ENCODE measurements at places on chromosomes 3 and 15.

DNA sequence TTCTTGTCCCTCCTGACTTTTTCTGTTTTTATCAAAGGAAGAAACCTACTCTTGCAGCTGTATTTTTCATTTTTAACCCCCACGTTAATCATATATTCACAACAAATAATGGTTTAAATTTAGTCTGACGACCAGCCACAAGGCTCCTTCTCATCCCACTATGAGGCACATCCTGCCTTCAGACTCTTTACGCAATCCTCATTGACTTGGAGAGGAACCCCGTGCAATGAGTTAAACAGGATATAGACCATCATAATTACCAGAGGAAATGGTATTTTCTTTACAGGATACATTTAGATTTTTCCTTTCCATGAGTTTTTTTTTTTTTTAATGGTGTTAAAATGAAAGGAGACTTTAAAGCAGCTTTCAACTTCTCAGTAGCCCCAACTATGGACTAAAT lies 68.5 kb downstream of the WWTR1 start:
- no peak for DNase-seq

GRCh38 chr15:62491642-62492041 lies 326.6 kb upstream of the C2CD4B start:
- no peak for DNase-seq

GRCh38 chr3:105867712-105868430 lies 941 bp downstream of the CBLB start:
- peak; percentile 14 for DNase-seq

- DNase-seq, result no peak
Measured at GRCh38 chr3:40337136-40338108, 27.9 kb downstream of the EIF1B start.

DNA sequence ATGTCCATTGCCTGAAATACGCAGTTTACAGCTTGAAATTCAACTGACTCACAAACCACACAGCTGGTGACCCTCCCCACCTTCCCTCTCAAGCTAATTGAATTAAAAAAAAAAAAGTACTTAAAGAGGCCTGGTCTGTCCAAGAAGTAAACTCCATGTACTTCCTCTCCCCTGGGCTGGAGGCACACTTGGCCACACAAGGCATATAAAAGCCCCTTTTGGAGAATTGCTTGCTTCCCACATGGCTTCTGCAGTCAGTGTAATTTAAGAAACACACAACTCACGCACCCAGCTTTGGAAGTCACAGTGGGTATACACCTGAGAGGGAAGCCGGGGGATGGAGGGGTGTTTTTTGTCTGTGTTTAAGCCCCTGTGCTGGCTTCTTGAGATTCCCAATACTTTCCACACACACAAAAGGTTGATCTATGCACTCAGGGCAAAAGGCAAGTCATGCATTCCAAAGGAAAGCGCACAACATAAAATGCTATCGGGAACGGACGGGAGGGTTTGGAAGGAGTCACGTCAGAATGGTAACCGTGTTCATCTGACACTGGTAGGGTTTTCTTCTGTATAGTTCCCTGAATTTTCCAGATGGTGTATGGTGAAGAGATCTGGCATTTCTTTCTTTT lies 106.6 kb upstream of the ALDH1A3 start:
- DNase-seq, result no peak

- DNase-seq, result no peak
Measured at GRCh38 chr3:126488185-126488584, 12.5 kb upstream of the ZXDC start.

- no peak for DNase-seq
Measured at GRCh38 chr3:125054449-125055329, 1.1 kb downstream of the HEG1 start.

DNA sequence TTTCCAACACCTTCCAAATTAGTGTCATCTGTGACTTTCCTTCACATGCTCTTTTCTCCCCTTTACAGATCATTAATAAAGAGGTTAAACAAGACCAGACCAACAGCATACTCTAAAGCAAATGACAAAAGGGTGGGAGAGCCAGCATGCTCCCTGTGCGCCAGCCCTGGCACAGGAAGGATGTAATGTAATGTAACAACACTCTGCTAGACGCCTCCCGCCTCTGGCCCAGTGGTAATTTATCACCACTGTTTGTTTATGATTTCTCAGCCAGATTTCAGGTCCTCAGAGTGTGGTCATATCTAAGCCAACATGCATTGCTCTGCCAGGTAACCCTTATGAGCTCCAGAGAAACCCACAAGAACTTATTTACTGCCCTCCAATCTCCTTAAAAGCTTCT lies 189.5 kb upstream of the WNT5A start:
- no peak for DNase-seq

DNA sequence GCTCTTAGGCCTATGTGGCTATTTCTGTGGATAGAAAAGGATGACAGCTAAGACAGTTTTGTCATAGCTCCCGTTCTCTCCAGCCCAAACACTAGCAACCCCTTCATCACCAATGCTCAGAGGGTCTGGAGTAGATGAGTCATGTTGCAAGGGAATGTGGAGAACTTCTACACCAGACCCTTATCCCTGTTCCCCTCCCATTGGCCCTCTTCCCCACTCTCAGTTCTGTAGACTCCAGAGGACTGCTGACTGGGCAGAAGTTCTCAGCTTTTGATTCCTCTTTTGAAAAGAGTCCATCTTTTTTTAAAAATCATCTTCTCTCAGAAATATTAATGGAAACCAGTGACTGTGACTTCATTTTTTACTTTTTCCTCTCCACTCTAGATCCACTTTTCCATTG lies 2.4 kb upstream of the MYZAP start:
- DNase-seq, result no peak

DNA sequence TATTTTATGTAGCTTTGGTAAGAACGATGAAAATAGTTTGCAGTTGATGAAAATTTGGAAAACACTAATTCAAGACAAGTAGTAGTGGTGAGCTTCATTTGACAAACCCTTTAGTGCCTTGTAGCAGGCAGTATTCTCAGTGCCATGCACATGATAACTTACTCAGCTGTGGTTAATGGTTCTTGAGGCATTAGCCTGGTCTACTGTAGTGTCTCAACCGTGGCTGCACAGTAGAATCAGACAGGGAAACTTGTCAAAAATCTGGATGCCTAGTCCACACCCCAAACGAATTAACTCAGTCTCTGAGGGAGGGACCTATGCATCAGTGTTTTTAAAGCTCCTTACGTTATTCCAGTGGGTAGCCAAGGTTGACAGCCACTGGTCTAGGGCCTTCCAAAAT lies 45.4 kb downstream of the PSMD6 start:
- no peak for DNase-seq

- no peak for DNase-seq
Measured at GRCh38 chr15:73781038-73781925, 28.1 kb upstream of the INSYN1 start.

DNA sequence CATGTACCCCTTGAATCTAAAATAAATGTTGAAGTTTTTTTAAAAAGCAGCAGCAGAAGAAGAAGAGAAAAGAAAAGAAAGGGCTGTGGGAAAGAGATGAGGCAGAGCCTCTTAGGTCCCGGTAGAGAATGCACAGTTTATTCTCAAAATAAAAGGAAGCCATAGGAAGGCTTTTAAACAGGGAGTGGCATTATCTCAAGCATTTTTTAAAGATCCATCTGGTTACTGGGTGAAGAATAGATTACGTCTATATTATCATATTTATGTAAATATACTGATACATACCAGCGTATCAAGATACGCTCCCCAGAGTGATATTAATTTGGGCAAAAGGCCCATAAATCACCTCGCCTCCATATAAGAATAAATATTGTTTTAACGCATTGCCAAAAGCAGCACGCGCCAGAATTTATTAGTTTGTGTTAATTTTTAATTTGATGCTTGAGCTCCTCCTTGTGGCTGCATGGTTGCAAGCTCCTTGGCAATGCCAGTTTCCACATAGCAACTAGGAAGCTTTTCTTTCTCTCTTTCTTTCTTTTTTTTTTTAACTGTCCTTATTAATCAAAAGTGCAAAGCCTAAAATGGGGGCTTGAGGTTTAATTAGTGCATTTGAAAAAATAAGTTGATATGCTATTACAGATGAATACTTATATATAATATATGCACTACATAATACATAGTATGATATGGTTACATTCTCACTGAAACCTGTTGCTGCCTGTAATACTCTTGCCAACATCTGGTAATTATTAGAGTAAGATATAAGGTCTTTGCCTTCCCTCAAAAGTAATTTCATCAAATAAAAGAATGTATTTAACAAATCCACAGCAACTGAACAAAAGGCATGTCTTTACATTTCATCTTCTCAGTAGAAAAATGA lies 242.8 kb upstream of the UBE2E2 start:
- DNase-seq, result no peak

- DNase-seq, result no peak
Measured at GRCh38 chr3:33115024-33115768, 1.4 kb downstream of the CRTAP start.

- no peak for DNase-seq
Measured at GRCh38 chr15:88908697-88909621, 4.2 kb downstream of the MFGE8 start.

DNA sequence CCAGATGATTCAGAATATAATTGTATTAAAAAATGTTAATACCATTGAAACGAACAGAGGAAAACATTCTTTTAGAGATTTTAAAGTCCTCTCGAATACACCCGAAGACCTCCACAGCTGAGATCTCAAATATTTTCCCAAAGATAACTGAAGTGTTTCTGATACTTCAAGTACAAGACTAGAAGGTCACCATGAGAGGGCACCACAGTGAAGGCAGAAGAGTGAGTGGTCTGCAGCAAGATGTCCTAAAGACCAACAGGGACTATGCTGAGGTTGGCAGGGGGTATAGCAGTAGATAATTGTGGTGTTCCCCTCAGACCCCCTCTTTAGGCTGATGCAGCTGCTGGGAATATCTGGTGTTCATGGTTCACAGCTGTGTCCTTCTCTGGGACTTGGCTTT lies 156.5 kb downstream of the PDCD6IP start:
- DNase-seq, result no peak

GRCh38 chr15:92938387-92938786 lies 38.3 kb downstream of the CHD2 start:
- DNase-seq, result no peak

- DNase-seq, result no peak
Measured at GRCh38 chr3:136885357-136886213, 23.6 kb downstream of the NCK1 start.

DNA sequence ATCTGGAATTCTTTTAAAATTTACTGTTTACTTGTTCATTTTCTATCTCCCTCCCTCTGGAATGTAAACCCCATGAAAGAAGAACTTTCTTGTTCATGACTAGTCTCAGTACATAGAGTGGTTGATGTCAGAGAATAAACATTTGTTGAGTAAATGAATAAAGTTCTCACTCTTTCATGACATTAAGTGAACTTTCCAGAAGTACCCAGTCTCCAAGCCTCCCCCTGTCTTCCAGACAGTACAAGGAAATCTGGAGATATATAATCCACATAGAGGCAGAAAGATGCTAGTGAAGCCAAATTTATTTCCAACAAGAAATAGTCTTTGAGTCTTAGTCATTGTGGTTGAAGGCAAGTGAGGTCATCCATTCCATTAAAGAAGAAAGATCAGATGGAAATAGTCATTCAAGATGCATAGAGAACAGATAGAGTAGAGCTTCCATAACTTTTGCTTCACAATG lies 71.5 kb upstream of the GALNT15 start:
- DNase-seq, result no peak

GRCh38 chr3:42742688-42743087 lies 30.4 kb downstream of the CCDC13 start:
- no peak for DNase-seq

GRCh38 chr3:29694783-29695182 lies 413.9 kb downstream of the RBMS3 start:
- no peak for DNase-seq

GRCh38 chr15:60643555-60643954 lies 164.6 kb upstream of the ICE2 start:
- no peak for DNase-seq

DNA sequence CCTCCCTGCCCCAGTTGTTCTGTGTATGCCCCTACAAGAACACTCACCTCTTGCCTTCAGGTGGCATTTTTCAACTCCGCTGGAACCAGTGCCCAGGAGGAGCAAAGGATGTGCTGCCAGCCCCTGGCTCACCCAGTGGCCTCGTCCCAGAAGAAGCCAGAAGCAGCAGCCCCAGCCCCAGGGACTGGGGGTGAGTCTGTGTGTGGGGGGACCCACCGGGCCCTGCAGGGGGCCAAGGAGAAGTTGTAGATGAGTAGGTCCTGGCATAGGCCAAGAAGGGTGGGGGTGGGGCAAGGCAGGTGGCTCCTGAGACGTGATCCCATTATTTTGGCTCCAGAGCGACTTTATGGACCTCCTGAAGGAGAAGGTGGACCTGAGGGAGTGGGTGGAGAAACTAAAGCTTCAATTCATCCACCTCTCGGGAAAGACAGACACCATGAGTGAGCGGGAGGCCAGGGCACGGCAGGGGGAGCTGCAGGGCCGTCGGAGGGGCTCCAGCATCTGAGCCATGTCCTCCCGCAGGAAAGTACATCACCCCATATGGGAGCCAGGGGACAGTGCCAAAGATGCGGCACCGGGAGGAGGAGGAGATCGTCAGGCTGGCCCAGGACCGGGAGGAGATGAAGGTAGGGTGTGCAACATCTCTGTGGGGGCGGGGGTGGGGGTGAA lies 29.3 kb downstream of the NGRN start:
- DNase-seq, result no peak

DNA sequence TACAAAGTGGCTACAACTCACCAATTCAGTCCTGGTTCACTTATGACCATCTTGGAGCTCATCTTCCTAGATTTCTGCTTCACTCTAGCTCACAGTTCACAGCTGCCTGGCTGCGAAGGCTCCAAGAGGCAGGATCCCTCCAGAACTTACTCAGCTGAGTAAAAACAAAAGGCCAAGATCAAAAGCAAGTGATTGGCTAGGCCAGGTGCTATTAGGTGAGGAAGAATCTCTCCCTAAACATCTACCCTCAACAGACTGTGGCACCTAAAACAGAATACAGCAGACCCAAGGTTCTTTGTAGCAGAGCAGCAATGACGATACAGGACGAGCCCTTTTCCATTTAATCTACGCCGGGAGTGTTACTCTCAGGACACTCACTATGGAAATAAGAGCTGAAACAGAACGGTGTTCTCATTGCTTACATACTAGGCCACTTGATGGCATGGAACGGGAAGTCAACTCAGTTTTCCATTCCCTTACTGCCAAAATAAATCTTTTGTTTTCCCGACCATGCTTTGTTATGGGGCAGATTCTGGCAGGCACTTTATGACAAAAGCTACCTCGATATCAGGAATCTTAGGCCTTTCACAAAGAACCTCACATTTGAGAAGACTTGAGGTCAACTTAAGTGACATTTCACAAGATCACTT lies 901 bp downstream of the ICE2 start:
- DNase-seq, result no peak

DNA sequence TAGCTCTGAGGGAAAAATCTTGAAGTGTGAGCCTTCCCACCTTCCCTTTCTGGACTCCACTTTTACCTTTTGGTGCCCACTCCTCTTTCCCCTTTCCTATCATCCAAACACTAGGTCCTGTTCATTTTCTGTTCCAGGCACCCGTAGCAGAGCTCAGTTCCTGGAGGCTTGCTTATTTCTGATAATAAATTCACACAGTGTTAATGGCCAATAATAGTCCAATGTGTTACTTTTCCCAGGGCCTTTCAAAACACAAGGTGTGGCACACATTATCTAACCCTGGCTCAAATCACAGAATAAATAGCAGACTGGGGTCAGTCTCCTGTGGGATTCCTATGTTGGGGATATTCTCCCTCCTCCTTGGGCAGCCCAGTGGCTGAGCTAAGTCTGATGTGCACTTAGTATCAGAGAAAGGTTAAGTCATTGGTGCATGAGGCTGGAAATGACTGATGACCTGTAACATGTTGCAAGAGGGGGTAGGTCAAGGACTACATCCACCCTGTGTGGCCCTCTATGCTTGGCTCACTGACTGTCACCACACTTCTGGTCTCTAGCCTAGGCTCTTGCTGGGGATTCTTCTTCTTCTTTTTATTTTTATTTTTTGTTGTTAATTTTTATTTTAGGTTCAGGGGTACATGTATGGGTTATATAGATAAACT lies 43.7 kb upstream of the ROPN1 start:
- DNase-seq, result no peak

Measured in Peyer's patch (tissue), 4 donors.